Lower leg skin (tissue), 4 donors: ENCODE measurements at places on chromosomes 1 and 21. TPM values are rescaled to one million over a fixed set of nuclear protein-coding genes. Genes with fewer than 3 reads are reported as not detected.

DNA sequence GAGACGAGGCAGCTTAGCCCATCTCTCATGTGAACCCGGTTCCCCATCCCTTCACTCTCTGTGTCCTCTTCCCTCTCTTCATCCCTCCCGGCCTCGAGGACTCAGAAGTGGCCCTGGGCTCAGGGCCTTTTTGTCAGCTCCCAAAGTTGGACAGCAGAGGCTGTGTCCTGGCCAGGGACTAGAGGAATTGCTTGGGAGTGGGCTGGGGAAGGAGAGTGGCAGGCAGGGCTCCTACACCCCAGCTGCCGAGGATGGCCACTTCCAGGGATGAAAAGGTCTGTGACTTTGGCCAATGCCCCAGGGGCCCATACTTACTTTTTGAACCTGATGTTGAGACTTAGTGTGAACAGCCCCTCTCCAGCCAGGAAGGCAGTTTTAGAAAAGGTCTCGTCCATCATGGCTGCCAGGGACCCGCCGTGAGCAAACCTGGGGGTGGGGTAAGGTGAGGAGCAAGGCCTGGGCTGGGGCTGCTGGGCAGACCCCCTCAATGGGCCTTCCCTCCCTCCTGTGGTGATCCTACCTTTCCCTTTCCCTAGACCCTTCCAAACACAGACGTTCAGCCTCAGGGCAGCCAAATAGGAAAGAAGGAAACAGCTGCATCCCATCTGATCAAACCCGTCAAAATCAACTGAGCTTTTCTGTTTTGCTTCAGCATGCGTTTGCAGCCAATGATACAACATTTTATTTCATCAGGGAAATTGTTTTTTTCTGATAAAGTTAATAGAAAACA is 5.5 kb downstream of the THEM5 start:
- DNase-seq, result no peak

DNA sequence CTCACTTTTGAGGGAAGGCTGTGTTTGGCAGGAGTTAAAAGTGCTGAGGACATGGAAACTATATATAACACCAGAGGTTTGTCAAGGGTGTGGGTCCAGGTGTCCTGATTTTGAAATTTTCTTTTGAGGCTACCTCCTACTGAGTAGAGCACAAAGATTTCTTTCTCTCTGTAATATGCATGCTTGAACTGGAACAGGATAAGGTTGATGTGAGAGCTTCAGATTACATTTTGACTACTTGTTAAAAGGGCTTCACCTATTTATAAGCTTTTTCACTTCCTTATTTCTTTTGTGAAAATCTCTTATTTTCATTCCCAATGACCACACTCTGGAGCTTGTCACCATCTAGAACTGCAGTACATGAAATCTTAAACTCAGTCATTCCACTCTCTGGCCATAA is 59.8 kb upstream of the PLA2G4A start:
- no peak for DNase-seq

DNA sequence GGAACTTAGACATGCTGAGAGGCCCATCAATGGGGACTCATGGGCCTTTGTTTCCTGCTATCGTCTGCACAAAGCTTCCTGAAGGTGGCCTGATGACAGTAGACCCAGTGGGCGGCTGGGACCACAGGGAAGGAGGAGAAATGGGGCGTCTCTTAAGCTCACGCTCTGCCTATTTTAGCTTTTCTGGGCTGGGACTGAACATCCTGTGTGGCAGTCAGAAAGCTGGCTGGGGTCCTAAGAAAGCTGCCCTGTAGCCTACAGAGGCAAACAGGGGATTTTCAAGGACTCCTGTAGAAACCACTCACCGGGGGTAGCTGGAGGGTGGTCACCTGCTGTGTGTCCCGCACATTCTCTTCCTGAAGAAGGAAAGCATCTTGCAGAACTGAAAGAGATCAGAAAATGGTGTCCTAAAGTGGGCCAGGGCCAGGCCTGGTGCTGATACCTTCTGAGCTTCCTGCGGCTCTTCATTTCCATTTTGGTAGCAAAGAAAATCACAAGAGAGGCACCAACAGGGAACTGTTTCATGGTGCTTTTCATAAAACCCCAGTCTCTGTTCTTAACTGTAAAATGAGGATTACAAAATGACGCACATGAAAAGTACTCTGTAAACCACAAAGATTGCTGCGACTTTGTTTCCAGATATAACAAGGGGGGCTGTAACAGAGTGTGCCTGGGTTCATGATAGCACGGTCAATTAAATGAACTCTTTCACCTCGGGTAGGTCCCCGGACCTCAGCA is 8.6 kb downstream of the ZNF496 start:
- DNase-seq, result no peak

- DNase-seq, result no peak
Observed at GRCh38 chr1:54643736-54644135, 2.1 kb downstream of the MROH7 start.

DNA sequence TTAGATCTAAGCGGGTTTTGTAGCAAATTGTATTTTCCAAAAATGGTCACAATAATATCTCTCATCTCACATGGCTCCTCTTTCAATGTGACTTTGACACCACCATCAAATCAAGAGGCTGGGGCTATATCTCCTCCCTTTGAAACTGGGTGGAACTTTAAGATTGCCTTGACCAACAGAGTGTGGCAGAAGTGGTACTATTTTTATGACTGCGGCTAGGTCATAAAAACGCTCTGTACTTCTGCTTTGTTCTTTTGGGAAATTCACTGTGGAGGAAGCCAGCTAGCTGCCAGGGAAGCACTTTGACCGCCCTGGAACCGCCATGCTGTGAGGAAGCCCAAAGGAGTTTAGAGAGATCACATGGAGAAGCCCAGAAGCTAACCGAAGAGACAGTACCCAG is 50.7 kb upstream of the ACOT11 start:
- no peak for DNase-seq

GRCh38 chr21:36980280-36981048 is 14.0 kb upstream of the HLCS start:
- DNase-seq, result no peak

DNA sequence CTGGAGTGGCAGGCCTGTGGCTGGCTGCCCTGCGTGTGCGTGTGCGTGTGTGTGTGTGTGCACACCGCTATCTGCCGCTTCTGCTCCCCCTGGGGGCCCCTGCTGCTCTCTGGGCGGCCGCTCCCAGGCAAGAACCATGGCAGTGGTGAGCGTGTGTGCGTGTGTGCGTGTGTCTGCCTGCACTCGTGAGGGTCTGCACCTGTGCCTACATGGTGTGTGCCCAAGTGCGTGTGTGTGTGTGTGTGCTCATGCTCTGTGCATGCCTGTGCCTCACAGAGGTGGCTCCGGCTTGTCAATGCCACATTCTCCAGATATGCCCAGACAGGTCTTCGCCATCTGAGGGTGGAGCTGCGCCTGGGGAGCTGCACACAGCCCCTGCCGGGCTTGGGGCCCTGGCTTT is 18.7 kb upstream of the PEX10 start:
- no peak for DNase-seq

DNA sequence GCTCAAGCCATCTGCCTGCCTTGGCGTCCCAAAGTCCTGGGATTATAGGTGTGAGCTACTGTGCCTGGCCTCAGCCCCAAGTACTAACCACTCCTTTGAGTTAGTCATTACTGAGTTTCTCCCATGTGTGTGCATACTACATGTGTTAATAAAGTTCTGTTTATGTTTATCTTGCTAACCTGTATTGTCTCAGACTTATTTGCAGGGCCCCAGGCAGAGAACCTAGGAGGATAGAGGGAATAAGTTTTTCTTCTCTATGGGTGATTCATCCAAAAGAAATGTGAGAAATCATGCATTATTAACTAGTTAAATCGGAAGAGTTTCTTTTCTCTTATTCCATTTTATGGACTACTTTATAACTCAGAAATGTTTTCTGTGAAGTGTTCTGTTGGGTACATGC is 203.9 kb upstream of the CACYBP start:
- no peak for DNase-seq

DNA sequence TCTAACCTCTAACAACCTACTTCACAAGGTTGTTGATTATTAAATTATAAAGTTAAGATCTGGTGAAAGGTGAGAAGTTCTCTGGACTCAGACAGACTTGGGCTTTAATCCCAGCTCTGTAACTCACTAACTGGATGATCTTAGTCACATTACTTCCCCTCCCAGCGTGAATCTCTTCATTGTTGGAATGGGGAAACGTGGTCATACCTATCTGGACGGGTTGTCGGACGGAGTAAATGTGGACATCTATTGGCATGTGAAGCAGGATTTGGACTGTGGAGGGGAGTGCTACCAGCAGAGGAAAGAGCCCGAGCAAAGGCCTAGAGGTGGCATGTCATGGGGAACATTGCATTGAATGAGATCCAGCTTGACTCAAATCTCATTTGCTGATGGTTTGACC is 45.1 kb upstream of the RPL11 start:
- no peak for DNase-seq

DNA sequence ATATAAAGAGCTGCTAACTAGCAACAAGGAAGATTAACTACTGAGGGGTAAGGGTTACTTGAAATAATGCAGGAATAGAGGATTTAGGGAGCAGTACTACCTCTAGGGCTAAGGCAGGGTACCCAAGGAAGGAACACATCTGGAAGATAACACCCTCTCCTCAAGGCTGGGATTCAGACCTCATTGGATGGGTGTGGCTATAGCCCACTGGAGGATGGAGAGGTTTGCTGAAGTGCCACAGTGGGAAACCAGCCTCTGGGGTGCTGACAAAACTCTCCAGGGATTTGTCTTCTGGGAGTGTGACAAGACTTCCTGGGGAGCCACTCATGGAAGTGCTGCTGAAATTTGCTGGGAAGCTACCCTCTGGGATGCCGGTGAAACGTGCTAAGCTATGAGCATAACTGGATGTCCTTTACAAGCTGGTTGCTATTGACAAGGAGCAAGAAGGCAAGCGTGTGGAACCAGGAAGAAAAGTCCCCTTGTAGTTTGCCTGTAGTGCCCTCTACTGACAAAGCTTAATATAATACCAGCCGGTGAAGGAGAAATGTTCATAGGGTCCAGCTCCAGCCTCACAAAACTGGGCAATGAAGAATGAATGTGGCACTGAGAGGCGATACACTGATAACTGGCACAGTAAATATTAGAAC is 122.8 kb upstream of the USP24 start:
- no peak for DNase-seq

DNA sequence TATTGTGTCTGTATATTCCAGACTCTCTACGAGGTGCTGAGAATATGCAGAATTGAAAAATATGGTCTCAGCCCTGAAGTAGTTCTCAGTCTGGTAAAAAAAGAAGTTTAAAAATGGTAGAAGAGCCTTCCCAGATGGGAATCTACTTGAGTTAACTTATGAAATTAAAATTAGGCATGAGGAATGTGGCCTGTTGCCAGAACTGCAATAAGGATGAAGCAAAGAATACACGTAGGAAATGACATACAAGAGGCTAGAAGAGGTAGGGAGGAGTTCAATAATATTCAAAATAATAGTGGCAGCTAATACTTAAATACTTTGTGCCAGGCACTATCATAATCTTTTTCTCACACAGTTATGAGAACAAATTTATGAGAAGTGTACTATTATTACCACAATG is 6.3 kb downstream of the ASPM start:
- DNase-seq, result no peak

DNA sequence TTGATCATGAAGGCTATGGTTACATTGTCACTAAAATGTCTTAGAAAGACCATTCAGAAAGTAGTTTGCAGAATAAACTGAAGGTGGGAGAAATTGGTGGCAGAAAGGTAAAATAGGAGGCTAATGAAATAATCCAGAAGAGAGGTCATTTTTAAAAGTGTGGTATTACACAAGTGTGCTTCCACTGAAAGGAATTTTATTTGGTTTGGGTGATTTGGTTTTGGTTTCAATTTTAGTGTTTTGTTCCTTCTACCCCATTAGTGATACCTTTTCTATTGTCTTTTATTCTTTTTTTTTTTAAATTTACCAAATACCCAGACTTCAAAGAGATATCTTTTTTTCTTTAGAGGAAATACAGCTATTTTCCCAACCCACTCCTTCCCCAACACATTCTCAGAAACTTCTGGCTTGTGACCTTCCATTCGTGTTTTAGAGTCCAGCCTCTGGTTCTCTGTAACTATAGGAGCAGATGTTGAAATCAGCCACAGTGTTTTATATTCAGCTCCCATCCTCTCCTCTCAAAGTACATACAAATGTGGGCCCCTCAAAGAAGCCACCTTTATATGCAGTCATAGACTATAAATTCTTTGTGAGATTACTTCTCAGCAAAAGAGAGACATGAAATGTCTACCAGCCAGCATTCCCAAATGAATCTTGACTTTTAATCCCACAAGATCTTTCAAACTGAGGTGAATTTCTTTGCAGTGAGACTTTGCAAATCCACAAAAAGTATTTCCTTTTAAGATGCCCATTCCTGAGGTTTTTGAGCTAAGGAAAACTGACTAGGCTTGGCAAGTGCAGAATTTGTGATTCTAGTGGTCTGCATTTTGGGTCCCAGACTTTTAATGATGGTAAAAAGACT is 42.0 kb upstream of the PALMD start:
- DNase-seq, result no peak

- DNase-seq, result no peak
Observed at GRCh38 chr21:44505673-44506278, 34.2 kb downstream of the KRTAP10-1 start.

NGF gene
- total RNA-seq, result not detected

IFNLR1 gene
- 16.4 TPM for total RNA-seq
